ENCODE measurements at places on chromosomes 7 and 10.
A peak's percentile ranks its signal among the peaks of the same experiment; 100 is the strongest.

DNA sequence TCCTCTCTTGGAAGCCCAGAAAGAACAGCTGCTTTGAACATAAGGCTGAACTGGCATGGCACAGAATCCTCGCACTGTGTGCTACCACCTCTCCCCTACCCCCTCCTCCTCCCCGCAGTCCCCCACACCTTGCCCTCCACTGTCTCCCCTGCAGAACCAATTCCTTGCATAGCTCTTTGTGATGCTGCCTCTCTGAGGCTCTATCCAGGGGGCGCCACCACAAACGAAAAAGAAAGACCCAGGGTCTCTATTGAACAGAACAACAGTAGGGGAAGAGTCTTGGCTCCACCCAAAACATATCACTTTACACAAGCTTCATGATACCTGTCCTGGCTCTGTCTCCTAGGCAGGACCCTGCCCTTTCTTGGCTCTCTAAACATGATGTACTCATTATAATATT, 26.2 kb upstream of the EBLN1 start:
- peak; percentile 33 for DNase-seq

DNA sequence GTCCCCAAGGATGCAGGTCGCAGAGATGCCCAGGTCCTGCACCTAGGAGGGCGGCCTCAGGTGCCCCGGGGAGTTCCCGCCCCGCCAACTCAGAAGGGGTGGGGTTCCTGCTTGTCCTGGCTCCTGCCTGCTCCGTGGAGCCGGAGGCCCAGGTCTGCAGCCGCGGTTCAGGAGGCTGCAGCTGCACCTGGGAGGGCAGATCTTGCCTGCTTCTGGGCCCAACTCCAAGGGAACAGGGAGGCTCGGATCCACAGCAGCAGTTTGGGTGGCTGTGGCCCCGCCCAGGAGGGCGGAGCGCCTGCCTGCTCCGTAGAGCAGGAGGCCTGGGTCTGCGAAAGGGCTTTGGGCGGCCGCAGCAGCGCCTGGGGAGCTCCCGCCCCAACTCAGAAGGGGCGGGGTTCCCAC, 108.2 kb upstream of the EGR2 start:
- DNase-seq, result no peak

DNA sequence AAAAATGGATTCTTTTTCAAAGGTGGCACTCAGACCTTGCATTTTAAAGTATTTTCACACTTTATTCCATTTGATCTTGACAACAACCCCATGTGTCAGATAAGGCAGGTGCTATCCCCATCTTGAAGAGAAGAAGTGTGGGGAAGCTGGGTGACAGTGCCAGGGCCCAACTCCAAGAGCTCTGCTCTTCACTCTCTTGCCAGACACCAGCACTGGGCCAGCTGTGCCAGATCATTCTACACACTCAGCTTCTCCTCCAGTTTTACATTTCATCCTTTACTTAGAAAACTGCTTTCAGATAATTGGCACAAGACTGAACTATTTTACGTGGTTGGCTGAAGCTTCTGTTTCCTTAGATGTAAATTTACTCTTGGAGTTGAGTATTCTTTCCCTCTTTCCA, 64.4 kb downstream of the ENO4 start:
- DNase-seq, result no peak

GRCh38 chr7:8217200-8218068, 44.5 kb downstream of the ICA1 start:
- DNase-seq, result peak; percentile 91

DNA sequence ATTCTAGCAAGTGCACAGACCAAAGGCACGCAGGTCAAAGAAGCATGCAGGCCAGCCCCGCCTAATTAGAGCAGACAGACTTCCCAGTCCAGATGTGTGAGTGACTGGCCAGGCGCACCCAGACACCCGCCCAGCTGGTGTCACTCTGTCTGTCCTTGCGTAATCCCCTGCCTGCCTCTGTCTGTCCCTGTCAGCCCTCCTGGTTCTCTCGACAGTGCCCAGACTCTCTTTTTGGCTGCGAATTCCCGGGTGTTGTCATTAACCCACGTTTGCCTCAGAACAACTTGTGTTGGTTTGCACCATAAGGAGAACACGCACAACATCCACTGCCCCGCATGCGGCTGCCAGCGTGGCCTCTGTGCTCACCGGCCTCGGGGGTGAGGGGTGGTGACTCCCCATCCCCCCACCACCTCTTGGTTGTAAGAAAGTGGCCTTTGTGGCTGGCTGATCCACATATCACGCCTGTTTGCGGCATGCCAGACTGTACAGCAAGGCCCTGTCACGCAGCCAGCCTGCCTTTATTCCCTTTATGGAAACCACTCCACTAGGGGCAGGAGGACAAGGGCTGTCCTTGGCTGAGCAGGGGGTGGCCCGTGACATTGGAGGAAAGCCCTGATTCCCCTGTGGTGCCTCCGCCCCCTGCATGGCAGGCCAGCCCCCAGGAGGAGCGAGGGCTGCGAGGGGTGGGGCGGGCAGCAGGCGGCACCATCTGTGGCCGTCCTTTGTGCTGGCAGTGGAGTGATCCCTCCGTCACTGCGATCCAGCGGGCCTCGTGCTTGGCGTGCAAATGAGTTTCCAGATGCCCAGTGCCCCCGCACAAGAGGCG, 72.8 kb upstream of the PPIF start:
- peak; percentile 75 for DNase-seq

DNA sequence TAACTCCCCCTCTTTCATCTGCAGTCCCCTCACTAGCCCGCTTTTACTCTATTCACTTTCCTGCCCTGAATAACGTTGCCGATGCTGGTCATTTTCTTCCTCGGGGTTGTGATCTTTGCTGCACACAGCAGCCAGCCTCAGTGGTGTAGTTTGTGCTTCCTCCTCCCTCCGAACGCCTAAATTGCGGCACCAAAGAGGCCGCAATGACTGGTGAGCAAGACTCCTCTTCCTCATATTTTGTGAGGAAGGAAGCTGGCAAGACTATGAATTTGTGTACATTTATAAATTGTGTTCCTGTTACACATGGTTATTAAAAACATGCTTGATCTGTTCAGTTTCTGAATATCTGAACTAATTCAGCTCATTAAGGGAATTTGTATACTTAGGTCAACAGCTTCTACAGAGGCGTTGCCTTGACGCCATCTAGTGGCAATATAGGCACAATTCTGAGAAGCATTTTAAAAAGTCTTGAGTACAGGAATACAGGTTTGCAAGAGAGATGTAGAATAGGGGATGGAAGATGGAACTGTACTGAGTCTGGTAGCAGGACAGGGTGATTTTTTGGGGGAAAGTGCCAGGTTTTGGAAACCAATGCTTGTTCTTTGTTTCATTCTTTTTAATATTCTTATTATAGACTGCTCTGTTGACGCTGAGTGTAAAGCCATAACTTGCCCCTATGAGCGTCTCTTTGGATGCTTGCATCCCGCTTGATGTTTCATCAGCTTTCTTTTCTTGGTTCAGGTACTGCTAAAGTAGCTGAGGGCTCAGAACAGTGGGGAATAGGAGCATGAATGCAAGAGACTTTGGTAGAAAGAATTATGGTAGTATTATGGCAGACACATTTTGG, 4.1 kb upstream of the TAS2R5 start:
- DNase-seq, result peak; percentile 82

DNA sequence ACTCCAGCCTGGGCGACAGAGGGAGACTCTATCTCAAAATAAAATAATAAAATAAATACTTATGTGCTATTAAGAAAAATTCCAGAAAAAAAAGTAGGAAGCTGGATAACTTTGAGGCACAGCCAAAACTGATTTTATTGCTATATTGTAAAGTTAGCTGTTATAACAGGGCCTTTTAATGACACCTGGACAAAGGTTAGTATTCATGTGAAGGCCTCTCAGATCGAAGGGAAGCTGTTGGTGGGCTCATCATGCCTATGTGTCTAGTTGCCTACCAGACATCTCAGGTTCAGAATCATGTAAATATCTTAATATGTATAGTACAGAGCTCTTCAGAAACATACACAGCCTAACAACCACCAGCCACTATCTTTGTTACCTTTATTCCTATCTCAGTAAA, 143.0 kb downstream of the LCOR start:
- DNase-seq, result no peak

DNA sequence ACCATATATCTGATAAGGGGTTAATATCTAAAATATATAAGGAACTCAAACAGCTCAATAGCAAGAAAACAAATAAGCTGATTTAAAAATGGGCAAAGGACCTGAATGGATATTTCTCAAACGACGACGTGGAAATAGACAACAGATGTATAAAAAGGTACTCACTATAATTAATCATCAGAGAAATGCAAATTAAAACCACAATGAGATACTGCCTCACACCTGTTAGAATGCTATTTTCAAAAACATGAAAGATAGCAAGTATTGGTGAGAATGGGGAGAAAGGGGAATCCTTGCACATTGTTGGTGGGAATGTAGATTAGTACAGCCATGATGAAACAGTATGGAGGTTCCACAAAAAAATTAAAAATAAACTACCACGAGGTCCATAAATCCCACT, 163.2 kb downstream of the DKK1 start:
- DNase-seq, result no peak

GRCh38 chr10:21048068-21048467, 151.0 kb upstream of the NEBL start:
- no peak for DNase-seq

DNA sequence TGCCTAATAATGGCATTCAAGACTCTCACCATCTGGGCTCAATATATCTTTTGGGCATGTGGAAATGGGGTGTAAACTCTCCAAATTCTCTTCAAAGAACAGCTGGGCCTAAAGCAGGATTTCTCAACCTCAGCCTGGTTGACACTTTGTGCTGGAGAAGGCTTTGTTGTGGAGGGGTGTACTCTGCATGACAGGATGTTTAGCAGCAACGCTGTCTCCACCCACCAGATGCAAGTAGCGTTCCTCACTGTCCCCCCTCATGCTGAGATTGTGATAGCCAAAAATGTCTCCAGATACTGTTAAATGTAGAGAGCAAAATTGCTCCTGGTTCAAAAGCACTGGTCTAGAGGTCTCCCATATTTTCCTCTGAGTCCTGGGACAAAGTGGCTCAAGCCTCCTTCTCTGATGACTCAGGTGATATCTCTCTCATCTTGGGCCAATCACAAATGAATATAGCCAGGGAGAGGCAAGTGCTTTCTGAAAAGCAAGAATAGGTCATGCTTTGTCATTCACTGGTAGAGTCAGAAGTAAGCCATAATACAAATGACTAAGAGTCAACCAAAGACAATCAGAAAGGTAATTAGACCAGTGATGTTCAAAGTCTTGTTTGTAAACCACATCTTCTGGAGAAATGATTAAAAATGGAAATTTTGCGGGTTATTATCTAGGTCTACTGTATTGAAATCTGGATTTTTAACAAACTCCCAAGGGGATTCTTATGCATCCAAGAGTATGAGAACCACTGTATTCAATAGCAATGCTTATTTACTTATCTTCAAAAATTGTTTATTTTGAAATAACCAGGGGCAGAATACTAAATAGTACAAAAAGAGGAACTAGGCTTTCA, 330.8 kb downstream of the PTEN start:
- DNase-seq, result no peak

Data from hematopoietic multipotent progenitor cell treated with erythropoietin and hydrocortisone succinate and interleukin-3 and kit ligand, for 4 days (in vitro differentiated cells).